NCI-H2227 treated with DMSO at 0.1 percent for 48 hours (cell line): ENCODE measurements at places on chromosomes 12 and 14.

DNA sequence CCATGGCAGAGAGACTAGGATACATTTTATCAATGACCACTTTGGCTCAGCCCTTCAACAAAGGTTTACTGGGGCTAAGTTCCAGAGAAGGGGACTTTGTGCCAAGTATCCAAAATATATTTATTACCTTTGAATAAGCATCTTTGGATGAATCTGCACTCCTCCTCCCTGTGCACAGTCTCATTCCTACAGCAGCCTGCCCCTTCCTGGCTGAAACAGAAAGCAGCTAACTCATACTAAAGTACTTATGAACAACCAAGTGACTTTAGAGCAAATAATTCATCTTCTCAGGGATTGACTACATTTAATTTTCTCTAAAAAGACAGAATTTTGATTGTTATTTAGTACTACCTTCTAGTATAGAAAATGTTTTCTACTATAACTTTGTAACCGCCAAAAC lies 47.8 kb upstream of the ETV6 start:
- no peak for DNase-seq

GRCh38 chr14:33357225-33358010 lies 418.7 kb downstream of the NPAS3 start:
- peak; percentile 50 for DNase-seq

- peak; percentile 67 for DNase-seq
Observed at GRCh38 chr14:53055003-53055402, 98.1 kb downstream of the DDHD1 start.

- no peak for DNase-seq
Observed at GRCh38 chr14:37864861-37865718, 269.7 kb downstream of the TTC6 start.

- DNase-seq: no peak
Observed at GRCh38 chr12:123468786-123469185, 10.8 kb downstream of the SNRNP35 start.

DNA sequence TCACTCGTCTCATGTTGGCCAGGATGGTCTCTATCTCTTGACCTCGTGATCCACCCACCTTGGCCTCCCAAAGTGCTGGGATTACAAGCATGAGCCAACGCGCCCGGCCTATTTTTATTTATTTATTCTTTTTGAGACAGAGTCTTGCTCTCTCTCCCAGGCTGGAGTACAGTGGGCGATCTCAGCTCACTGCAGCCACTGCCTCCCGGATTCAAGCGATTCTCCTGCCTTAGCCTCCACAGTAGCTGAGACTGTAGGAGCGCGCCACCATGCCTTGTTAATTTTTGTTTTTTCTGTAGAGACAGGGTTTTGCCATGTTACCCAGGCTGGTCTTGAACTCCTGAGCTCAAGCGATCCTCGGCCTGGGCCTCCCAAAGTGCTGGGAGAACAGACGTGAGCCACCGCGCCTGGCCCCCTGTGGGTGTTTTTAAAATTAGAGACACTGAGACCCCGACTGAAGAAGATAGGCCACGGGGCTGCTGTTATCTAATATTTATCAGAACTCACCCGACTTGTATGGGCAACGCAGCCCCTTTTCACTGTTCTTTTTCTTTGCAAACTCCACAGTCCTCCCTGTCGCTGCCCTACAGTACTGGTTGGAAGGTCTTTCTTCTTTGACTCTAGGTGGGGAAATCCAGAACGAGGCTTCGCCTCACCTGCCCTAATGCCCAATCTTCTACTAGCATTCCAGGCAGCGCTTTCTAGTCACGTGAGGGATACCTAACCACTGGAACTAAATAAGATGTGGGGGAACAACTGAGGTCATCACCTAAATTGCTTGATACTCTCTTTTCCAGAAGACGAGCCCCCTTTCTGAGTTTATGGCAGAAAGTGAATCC lies 1.4 kb upstream of the GABARAPL1 start:
- no peak for DNase-seq

DNA sequence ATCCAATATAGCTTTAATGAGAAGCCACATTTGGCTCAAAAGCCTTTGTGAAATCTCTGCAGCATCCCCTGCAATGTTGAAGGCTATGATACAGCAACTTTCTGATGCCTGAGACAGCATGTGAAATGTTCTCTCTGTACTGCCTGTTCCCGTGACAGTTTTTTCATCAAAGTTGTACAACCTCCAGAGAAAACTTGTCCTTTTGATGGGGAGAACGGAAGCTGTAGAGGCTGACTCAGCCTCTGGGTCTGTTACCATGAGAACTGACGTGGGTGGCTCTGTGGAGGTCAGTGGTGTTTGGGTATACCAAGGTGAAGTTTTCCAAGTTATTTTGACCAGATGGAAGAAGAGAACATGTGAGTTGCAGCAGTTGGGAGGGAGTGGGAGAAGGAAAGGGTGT lies 17.0 kb downstream of the SLC4A8 start:
- no peak for DNase-seq

DNA sequence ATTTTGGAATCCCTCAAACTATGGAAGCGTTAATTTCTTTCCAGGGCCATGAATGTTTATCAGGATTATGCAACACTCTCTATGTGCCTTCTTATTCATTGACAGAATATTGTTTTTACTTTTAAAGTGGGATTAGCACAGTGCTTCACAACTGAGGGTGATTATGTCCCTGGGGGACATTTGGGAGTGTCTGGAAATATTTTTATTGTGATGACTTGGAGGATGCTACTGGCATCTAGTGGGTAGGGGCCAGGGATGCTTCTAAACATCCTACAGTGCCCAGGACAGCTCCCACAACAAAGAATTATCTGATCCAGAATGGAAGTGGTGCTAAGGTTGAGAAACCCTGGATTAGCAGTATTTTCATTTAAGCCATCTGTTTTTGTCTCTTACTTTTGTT lies 338.5 kb upstream of the SOX5 start:
- DNase-seq: no peak

DNA sequence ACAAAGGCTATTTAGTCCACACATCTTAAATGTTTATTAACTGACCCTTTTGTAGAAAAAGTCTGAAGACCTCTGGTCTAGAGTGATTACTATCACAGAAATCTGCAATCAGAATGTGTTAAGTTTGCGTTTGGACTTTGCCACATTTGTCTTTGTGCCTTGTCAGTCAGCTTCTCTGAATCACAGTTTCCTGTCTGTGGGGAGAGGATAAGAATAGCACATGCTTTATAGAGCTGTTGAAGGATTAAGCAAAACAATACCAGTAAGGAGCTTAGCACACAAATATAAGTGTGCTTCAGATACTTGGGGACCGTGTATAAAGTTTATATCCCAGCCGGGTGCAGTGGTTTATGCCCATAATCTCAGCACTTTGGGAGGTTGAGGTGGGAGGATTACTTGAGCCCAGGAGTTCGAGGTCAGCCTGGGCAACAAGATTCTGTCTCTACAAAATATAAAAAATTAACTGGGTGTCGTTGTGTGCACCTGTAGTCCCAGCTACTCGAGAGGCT lies 63.0 kb upstream of the BTG1 start:
- no peak for DNase-seq

- no peak for DNase-seq
Observed at GRCh38 chr14:104813286-104813685, 12.4 kb downstream of the ZBTB42 start.

DNA sequence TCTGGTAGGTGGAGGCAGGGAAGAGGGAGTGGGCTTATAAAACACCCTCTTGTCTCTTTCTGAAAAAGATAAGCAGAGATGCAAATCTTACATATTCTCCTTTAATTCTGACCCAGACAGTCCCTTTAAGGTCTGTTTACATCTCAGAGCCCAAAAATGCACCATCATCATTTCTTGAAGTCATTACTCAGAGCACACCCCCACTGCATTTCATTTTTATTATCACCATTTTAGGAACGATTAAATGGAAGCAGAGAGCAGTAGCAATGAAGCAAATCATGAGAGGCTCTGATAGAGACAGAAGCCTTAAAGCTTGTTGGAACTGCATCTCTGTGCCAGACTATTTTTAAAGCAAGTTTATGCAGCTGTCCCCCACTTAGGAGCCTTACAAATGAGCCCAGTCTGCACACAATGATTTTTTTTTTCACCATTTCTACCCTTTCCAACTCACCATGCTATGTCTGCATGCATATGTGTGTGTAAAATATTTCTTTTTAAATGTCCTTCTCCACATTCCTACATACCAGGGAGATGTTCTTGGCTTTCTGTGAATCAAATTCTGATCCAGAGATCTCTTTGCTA lies 311.0 kb downstream of the GRIN2B start:
- DNase-seq: no peak

GRCh38 chr14:63157195-63157594 lies 47.0 kb upstream of the RHOJ start:
- no peak for DNase-seq

GRCh38 chr12:69497308-69498026 lies 27.3 kb downstream of the FRS2 start:
- no peak for DNase-seq

DNA sequence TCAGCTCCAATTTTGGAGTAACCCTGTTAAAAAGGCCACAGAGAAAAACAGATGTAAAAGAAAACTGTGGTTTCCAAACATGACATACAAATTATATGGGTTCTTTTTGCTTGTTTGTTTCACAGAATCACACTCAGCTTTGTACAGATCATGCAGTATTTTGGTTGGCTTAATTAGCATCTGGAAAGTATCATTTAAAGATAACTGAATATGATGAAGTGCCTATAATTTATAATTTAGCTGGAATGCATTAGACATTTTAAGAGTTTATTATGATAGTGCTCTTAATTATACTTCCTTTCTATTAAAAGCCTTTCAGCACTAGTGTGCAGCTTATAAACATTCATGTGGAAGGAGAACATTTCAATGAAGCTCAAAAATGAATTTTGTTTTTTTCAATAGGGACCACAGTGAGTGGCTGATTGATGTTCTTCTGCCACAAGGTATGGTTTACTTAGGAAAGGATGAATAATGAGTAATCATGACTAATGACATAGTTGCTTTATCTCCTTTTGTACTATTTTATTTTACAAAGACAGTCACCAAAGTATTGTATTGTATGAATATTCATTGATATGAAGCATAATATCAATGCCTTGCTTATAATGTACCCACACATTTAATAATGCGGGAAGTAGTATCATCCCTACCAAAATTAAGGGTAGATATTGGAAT lies 98.3 kb downstream of the UNC79 start:
- DNase-seq: no peak

DNA sequence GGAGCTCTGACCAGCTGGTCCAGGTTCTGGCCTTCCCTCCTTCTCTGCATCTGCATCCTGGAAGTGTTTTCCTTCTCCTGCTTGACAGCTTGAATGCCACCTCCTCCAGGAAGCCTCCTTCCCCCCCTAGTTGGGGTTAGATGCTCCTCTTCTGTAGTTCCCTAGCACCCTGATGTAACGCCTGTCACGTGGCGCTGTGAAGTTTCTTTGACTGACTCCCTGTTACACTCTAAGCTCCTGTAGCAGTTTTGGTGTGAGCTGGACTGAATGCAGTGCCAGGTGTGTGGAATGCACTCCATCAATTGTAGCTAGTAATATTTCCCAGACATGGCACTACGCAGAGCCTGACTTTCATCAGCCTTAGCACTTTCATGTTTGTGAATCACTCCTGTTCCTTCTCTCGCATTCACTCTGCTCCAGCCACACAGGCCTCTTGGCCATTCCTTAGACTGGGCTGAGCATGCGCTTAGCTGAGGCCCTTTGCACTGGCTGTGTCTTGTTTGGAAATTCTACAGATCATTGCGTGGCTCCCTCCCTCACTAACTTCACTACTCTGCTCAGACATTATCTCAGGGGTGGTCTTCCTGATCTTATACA lies 2.1 kb upstream of the FAIM2 start:
- DNase-seq: no peak
